ENCODE measurements at places on chromosomes 1 and 21.

- DNase-seq = no peak
These were observed 104.8 kb downstream of the NPHP4 start for GRCh38 chr1:5887349-5887970.

DNA sequence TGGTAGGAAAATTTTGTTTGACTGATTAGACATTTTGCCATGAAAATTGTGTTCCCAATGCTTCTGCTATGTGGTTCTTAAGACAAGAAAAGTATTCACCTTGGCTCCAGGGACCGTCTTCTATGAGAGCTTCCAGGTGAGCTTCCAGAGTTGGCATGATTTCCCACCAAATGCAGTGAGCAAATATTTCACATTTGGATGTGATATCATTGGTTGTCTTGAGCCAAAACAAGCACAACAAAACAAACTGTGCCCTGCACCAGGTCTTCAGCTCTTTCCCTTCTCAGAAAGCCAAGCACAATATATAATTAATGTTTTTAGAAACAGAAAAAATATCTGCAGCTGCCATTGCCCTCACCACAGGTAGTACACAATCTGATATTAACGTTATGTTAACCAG is 1009.0 kb downstream of the PLA2G4A start:
- no peak for DNase-seq

DNA sequence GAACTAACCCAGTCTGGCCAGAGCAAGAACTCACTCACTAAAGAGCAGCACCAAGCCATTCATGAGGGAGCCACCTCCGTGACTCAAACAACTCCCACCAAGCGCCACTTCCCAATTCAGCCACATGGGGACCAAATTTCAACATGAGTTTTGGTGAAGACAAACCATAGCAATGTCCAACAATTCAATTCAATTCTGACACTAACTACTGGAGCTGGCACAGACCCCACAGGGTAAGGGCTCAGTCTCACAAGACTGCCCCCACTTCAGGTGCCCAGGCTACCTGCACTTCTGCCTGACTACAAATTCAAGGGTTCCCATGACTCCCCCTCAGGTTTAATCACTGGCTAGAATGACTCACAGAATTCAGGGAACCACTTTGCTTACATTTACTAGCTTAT is 48.8 kb upstream of the RAP1A start:
- DNase-seq = no peak

DNA sequence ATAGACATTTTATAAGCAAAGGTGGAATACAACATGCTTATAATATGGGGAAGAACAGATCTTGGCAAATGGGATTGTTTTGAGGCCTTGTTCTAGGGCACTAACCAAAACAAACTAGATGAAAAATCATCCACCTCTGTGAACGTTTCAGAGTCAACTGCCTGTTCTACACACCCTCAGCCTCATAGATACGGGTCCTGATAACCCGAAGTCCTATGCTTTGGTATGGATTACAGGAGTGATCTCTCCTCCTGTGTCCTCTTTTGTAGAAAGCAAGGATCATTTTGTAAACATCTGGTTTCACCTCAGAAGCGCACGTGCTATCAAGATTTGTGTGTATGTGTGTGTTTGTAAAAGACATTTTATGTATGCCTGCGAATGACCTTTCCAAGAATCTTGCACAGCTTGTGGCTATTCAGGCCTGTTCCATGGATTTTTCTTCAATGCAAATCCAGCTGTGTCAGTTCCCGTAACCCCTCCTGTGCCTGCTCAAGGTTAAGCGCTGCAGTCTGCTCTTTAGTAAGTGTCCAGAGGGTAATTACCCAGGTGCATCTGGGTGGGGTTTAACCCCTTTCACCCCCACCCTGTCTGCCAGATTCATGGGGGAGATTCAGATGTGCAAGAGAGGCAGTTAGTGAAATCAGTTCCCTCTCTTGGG is 132.4 kb downstream of the ROR1 start:
- DNase-seq = no peak

DNA sequence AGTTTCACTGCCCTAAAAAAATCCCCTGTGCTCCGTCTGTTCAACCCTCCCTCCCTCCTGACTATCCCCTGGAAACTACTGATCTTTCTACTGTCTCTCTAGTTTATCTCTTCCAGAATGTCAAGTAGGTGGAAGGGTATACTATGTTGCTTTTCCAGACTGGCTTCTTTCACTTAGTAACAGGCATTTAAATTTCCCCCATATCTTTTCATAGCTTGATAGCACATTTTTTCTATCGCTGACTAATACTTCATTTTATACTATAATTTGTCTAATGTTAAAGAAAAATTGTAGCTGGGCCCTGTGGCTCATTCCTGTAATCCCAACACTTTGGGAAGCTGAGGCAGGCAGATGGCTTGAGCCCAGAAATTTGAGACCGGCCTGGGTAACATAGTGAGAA is 142.8 kb downstream of the DSCAM start:
- DNase-seq = no peak

- DNase-seq = no peak
These were observed 96.5 kb downstream of the NME7 start for GRCh38 chr1:169271098-169271497.

GRCh38 chr1:44860891-44861425 is 17.9 kb upstream of the PTCH2 start:
- no peak for DNase-seq

DNA sequence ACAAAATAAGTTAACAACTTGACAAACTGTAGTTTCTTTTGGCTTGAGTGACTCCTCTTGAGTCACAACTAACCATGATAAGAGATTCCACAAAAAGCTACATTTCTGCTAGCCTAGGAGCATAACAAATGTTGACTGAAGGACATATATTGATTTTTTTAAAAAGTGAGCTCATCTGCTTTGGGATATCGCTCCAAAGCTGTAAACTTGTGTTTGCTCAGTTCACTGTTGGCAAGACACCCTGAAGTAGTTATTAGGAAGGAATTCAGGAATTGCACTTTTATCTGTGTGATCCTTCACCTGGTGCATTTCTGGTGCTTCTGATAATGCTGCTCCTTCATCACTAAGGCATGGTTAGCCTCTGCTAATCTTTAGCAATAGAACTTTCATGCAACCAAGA is 23.7 kb downstream of the RWDD3 start:
- DNase-seq = peak; percentile 8

DNA sequence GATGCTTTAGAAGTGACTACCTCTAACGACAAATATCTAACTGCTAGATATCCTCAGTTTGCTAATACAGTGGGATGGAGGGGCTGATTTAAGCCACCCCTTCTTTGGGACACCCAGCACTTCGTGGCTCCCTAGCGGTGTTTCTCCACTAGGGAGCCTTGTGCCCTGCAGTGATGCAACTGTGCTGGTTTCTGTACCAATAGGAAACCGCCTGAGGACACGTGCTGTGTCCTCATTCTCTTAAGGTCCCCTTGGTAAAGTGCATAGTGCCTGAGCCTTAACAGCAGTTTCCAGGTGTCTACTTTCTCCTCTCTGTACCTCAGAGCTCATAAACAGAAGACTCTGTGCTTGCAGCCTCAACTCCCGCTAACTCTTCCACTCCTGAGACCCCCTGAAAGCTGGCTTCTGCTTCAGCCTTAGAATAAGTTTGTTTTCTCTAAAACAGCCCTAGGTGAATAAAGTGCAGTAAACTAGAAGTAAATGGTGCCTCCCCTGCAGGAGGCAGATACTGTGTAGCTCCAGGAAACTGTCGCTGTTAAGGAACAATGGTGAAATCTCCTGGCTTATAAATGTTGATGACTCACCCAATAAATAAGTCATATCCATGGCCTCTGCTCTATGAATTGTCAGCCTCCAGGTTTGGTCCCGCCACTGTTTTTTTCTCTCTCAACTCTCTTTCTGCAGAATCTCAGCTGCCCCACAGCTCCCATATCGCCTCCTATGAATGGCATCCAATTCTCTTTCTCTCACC is 130.4 kb downstream of the AK5 start:
- no peak for DNase-seq

DNA sequence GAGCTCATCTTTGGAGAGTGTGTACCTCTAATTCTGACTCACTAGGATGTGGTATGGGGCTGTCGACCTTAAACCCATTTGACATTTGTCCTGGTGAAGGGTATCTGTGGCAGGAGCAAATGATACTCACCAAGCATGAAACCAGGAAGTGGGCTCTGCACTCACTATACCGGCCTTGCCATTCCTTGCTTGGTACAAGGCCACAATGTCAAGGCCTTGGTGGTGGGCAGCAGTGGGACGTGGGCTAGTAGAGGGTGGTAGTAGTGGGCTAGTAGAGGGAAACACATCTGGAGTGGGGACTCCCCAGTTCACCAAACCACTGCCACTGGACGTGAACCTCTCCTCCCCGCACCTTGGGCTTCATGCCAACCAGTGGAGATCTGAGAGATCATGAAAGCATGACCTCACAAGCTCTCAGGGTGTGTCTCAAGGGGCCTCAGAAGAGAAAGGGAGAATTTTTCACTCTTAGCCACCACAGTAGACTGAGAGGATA is 11.5 kb downstream of the TNFSF4 start:
- no peak for DNase-seq

DNA sequence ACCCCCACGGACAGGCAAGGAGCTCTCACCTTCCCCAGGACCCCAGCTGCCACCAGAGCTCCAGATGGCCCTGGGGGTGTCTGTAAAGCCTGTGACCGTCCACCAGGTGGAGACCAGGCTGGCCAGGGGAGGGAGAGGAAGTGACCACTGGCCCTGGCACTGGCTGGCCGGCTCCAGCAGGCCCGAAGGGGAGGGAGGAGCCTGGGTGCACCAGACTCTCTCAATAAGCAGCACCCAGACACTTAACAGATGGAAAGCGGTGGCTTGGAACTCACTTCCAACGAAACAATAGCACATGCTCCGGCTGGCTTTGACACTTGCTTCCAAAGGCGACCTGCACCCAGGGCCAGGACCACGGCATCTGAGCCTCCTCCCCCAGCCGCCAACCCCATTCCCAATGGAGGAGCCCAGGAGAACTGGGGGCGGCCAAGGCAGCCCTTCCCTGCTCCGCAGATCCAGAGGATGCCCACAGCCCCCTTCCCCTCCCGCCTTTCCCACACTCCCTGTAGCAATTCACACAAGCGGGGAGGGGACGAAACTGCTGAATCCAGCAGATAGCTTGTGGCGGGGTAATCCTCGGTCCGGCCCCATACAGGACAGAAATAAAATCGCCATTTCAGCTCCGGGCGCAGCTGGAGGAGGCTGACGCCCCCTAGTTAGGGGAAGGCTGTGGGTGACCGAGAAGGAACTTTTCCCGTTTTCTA is 742 bp upstream of the PDE9A start:
- no peak for DNase-seq

DNA sequence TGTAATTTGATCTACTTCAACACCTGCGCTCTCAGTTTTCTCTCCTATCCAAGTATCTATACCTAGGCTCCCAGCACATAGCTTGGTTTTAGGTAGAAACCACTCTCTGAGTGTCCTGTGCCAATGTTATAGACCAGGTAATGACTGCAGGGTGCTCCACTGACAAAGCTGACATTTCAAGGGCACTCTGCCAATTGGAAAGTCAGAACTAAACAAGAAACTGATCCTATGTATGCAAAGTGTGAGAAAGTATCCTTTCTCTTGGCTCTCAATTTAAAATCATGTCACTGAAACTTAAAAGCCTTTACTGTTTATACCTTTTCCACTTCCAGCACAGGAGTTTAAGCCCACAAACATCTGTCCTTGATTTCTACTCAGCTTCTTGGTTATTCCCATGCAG is 45.0 kb upstream of the AIM2 start:
- no peak for DNase-seq

DNA sequence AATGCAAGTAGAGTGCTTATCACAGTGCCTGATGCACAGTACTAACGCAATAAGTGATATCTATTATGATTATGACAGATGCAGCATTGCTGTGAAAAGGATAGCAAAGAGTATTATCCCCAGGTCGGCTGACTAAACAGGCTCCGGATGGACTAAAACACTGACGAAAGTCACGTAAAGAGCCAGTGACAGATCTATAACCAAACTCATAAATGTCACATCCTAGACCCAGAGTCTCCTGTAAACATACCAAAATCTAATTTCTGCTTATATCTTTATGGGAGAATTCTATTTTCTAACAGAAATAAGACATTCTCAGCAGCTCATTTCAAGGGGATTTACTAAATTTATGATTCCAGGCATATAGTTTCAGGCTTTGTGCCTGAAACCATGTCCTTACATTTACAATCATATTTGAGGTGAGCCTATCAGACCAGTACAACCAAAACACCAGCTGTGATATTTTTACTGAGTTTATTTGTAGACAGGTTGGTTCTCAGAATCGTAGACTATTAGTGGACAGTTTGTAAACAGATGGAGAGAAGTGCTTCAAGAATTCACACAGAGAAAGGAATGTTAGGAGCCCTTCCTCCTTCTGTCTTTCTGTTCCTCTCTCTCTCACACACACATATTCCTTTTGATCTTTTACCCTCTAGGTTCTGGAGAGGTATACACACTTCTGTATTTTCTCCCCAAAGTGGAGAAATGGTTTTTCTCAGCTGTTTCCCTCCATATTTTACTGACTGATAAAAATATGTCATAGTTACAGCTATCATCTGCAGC is 52.4 kb upstream of the WDR26 start:
- no peak for DNase-seq

- DNase-seq = no peak
These were observed 122.2 kb downstream of the KCNN3 start for GRCh38 chr1:154747740-154748404.

DNA sequence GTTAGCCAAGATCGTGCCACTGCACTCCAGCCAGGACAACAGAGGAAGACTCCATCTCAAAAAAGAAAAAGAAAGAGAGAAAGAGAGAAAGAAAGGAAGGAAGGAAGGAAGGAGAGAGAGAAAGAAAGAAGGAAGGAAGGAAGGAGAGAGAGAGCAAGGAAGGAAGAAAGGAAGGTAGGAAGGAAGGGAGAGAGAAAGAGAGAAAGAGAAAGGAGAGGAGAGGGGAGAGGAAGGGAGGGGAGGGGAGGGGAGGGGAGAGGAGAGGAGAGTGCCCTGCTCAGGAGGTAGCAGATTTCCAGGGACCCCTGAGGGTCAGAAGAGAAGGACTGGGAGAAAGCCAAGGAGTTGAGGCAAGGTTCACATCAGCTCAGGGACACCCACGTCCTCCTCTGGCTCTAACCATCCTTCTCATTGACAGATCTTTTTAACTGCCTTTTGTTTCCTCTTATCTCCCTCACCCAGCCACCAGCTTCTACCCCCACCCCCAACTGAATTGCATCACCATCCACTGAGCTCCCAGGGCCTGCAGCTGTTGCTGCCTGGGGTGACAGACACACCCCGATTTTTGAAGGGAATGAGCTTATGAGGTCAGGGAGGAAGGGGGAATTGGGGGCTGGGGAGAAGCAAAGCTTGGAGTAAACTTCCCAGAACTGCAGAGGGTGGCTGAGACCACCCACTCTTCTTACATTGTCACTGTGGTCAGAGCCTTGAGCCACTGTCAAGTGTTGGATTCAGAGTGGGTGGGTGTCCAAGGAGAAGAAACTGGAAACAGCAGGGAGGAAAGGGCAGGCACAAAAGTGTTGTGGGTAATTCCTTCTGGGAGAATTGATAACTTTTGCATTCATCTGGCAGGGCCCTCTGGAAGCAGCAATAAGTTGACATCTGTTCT is 91.6 kb downstream of the GLUL start:
- no peak for DNase-seq

- DNase-seq = no peak
These were observed 377.0 kb upstream of the USP24 start for GRCh38 chr1:55592122-55592521.
